ENCODE measurements at places on chromosomes 7 and 10.

GRCh38 chr7:16092711-16093110 lies 328.6 kb downstream of the CRPPA start:
- DNase-seq, result no peak

DNA sequence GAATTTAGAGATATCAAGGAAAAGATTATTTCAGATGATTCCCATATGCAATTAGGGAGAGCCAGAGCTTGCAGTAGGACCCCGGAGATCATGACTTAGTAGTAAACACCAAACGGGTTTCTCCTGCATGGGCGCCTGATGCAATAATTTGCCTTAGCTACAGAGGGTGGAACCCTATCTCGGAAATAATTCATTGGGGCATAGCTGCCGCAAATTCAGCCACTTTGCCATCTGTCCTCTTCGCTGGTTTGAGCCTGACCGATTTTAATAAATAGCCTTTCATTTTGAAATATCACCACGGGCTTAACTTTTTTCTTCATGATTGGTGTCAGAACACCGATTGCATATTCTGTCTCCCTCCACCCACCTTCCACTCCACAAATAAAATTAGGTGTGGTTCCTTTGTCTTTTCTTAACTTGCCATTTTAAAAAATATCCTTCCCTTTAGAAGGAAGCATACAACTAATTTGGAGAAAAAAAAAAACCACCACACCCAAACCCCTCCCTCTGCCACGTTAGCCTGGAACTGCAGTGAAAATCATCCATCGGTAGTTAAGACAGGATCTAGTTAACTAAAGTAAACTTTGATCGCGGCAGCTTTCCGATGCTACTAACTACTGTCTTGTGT lies 1.4 kb downstream of the GARS1 start:
- DNase-seq, result peak; percentile 35

GRCh38 chr10:79026341-79026761 lies 42.4 kb upstream of the ZMIZ1 start:
- DNase-seq, result no peak

DNA sequence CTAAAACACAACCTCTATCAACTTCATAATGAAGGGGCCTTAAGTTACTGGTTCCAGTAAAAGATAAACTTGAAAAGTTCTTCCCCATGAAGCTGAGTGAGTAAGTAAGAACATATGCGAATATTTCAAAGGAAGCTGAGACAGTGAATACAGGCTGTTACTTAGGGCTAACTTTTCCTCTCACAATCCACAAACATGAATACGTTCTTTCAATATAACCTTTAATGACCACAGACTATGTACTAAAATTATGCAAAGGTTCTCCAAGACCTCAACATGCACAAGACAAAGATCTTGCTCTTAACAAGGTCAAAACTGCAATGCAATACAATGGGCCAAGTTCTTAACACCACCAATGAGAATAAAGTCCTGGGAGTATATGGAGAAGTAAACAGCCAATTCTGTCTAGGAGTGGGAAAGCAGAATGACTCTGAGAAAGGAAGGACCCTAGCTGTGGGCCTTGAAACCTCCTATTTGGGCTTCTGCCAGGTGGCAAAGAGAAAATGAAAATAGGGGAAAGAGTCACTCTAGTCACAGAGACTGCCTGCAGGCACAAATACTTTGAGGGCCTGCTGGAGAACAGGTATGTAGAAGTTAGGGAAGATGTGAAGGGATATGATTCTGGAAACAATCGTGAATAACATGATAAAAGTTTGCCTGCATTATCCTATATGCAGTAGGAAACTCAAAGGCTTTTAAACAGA lies 43.7 kb downstream of the OSBPL3 start:
- DNase-seq, result no peak

- no peak for DNase-seq
Measured at GRCh38 chr10:1310271-1310789, 254.1 kb downstream of the WDR37 start.

DNA sequence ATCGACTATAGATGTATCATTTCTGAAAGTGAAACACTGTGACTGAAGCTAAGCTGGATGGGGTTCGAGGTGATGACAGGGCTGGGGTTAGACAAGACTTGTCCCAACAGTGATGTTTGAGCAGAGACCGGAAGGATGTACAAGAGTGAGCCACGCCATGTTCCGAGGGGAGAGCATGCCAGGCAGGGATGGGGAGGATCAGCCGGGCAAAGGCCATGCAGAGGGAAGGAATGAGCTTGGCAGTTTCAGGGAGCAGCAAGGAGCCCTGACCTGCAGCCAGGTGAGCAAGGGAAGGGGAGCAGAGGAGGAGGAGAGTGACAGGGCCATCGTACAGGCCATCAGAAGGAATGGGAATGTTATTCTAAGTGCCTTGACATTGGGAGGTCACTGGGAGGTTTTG lies 114.9 kb upstream of the GPR26 start:
- no peak for DNase-seq

DNA sequence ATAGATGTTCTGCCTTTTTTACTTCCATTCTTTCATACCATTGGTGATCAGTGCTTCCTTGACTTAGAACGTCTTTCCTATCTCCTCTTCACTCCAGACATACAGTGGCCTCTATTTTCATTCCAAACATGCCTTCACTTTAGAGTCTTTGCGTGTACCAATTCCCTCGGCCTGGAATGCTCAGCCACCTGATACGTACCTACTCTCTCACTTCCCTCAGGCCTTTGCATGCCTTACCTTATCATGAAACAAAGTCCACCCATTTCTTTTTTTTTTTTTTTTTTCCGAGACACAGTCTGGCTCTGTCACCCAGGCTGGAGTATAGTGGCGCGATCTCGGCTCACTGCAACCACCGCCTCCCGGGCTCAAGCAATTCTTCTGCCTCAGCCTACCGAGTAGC lies 2.2 kb upstream of the CCNJ start:
- no peak for DNase-seq

- no peak for DNase-seq
Measured at GRCh38 chr10:48184224-48184623, 90.3 kb downstream of the FRMPD2 start.

GRCh38 chr10:69866246-69866687 lies 64.6 kb downstream of the COL13A1 start:
- DNase-seq, result no peak

GRCh38 chr7:15489861-15490260 lies 72.0 kb downstream of the AGMO start:
- DNase-seq, result no peak

DNA sequence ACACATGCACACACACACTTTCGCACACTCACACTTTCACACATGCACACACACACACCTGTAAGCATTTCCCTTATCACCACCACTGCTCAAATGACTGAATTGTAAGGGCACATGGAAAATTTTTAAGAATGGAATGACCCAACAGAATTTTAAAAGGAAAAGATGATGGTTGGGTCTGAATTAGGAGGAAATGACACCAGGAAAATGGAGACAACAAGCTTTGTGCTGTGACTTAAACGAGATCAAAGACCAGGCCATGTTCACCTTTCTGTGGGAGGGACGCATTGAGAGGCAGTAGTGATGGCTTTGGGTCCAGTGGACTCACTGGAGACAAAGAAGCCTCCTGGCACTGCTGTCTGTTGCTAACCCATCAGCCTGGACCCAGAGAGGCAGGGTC lies 16.7 kb upstream of the C10orf71 start:
- DNase-seq, result no peak

- no peak for DNase-seq
Measured at GRCh38 chr10:72832701-72833100, 60.8 kb upstream of the OIT3 start.

- no peak for DNase-seq
Measured at GRCh38 chr10:86461963-86462804, 59.4 kb downstream of the WAPL start.

DNA sequence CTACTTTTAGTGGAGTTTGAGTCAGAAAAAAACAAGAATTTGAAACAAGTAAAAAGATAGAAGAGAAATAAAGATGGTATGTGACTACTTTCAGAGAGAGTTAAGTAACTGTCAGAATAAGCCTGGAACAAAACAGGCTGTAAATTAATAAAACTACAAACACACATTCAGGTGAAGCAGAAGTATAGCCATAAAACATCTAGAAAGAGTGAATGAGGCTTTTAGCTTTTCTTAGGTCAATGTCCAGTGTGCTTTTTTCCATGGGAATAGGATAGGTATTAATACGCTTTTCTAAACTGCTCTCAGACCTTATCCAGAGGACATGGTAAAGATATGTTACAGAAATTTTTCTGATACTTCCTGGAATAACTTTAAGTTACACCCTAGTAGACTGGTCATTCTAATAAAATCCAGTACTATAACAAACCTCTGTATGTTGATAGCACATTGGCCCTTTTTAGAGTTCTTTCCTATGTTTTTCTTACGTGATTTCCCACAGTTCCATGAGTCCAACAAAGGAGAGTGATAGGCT lies 23.3 kb downstream of the TMEM106B start:
- DNase-seq, result no peak

DNA sequence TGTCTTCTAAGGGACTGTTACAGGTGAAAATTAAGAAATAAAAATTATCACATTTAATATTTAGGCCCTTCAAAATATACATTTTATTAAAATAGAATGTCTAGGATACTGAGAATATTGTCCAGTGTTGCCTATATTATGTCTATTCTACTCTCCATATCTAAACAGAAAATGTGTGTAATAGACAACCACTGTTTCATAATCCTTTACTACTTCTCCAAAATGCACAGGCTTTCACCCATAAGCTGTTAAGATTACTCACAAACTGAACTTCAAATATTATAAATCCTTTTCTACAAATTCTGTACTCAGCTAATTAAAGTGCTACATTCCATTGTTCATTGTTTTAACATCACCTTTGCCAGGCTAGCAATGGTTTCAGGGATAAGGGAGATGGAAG lies 56.7 kb upstream of the TFEC start:
- DNase-seq, result peak; percentile 42

GRCh38 chr10:84837877-84838276 lies 509.5 kb downstream of the CCSER2 start:
- DNase-seq, result no peak

- DNase-seq, result no peak
Measured at GRCh38 chr7:94179466-94179865, 175.3 kb upstream of the BET1 start.

Data from inflammatory macrophage (primary cell).